ENCODE measurements at places on chromosomes 11 and 22.

- no peak for DNase-seq
These were observed 49.4 kb downstream of the ELFN2 start for GRCh38 chr22:37377927-37378326.

GRCh38 chr11:92048415-92048814 is 176.2 kb upstream of the FAT3 start:
- no peak for DNase-seq

- DNase-seq: no peak
These were observed 8.3 kb downstream of the MRPL17 start for GRCh38 chr11:6674862-6675261.

DNA sequence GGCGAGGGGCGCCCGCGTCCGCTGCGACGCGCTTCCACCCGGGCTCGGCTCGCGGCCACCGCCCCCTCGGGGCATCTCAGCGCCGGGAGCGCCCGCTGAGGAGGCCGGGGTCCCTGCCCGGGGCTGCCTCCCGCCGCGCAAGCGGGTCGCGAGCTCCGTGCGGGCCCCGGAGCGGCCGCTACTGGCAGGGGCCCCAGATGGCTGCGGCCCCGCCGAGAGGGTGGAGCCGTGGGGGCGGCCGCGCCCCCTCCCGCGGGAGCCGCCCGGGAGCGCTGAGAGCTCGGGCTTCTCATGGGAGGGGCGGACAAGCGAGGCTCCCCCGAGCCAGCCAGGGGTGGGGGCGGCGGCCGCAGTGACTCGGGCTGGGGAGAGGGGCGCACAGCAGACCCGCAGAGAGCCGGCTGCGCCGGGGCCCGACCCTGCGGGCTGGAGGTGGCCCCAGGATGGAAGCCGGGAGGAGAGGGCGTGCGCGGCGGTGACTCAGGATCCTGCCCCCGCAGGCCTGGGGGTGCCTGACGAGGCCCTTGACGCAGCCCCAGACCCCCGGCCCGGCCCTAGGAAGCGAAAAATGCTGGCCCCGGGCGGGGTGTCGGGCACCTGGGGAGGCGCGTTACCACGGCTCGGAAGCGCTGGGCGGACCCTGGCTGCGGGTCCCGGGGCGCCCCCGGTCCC is 603 bp upstream of the ZFTA start:
- DNase-seq: no peak

- peak; percentile 60 for DNase-seq
These were observed 703 bp downstream of the ABTB2 start for GRCh38 chr11:34356913-34357700.
